Adrenal gland (tissue), 19 donors: ENCODE measurements at places on chromosomes 5 and 9. TPM values are rescaled to one million over a fixed set of nuclear protein-coding genes. Genes with fewer than 3 reads are reported as not detected.

Gene OR13C3
- 1.8 TPM for total RNA-seq

Gene OR1N1
- not detected for total RNA-seq

Gene EQTN
- not detected for total RNA-seq

Gene RNF180
- 11.0 TPM for total RNA-seq

Gene ANKRD31
- total RNA-seq, result 0.42 TPM

Gene CDH9
- not detected for total RNA-seq

Gene TSLP
- total RNA-seq, result 0.96 TPM

Gene PRRX2
- total RNA-seq, result 5.6 TPM

Gene COMMD10
- 33.8 TPM for total RNA-seq

Gene ZNF354B
- 12.3 TPM for total RNA-seq

DNA sequence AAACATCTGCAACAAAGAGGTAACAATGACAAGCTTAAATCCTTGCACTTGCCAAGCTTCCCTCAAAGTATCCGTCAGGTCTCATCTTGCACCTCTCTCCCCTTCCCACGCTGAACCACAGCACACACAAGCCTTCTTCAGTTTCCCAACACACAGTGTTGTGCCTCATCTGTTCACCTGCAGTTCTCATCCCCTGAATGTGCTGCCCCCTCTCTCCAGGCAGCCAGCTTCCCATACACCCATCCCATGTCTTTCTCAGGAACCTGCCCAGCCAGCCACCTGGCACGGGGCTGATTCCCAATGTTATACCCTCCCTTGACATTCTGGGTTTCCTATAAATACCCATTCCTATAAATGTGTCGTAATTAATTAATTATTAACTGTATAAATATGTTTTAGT, 314.8 kb downstream of the PRELID2 start:
- DNase-seq, result no peak

DNA sequence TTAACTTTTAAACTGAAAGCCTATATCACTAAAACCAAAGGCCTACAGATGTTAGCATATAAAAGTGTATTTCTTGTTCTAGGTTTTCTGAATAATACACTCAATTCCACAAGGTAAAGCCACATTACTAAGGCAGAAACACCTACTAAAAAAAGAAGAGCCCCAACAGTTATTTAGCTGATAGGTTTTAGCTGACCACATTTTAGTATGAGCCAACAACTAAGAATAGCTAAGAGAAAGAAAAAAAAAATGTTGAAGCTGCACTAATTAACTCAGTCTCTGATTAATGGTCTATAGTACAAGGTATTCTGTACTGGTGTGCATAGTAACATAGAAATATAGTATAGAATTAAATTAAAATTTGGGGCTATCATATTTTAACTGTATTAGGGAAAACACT, 23.5 kb downstream of the ZFR start:
- DNase-seq, result no peak

DNA sequence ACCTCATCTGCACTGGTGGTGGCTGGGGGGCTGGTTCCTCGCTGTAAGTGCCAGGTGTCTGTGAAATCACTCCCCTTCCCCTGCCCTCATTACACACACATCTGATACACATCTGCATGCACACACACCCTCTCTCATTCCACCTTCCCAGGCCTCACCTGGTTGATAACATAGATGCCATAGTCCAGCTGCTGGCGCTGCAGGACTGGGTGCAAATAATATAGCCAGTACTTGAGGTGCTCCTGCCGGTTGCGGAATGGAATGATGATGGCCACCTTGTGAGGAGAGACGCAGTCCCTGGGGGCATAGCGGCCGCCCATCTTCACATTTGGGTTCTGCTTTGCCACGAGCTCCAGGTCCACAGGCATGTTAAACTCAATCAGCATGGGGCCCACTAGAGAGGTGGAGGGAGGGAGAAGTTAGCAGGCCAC, 32.1 kb downstream of the B4GALT1 start:
- no peak for DNase-seq

GRCh38 chr5:158175934-158176481, 317.1 kb upstream of the CLINT1 start:
- no peak for DNase-seq

GRCh38 chr5:19767987-19768386, 220.0 kb downstream of the CDH18 start:
- no peak for DNase-seq

- no peak for DNase-seq
Measured at GRCh38 chr9:121842612-121842978, 191.2 kb downstream of the DAB2IP start.

- DNase-seq, result no peak
Measured at GRCh38 chr5:94818904-94819303, 200.4 kb downstream of the SLF1 start.

- DNase-seq, result no peak
Measured at GRCh38 chr5:132408456-132408855, 38.9 kb downstream of the SLC22A5 start.

- peak; percentile 70 for DNase-seq
Measured at GRCh38 chr9:104927216-104927911, 591 bp downstream of the ABCA1 start.

DNA sequence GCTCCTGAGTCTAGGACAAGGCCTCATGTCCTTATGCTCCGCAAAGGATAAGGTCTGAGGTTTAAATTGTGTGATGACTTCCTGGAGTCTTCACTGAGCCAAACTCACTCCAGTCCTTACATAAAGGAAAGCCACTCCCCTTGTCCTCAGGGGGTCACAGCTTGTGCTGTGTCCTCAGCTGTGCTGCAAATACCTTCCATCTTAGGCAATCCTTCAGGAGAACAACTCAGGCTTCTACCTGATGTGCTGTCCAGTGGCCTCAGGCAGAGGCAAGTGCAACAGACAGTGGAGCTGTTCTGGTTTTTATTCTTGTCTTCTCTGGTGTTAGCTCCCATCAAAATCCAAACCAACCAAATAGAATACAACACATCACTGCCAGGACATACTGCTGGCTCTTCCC, 151.5 kb downstream of the TAF11L14 start:
- DNase-seq, result no peak

DNA sequence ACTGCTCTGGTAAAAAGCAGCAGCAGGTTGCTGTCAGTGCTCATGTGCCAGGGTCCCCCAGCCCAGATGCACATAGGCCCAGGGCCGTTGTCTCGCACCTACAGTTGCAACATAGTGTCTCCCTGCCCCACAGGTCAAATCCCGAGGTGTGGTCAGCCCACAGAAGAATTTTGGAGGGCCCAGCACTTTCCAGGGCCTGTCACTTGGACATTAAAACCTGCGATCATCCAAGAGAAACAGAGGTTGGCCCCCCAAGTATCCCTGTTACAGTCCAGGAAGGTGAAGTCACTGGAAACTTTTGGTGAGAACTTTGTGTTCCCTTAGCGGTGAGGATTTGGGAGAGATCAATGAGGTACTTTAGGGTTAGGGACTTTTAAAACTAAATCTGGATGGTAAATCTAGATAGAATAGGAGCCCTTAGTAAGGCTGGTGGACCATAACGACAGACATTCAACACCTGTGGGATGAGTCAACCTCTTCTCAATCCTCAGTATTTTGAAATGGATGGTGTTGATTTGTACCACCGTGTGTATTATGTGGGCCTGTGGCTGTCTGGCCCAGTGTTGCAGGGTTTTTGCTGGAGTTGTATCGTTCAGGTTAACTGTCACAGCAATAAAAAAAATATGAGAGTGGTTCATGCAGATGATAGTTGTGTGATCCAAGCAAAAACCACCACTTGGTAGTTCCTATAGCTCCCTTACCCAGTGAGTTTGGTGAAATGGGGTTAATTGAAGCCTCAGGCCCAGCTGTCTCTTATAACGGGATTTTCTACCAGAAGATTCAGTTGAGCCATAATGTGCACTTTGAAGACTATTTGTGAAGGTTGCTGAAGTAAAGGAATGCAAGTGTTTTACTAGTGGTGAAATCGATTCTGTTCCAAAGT, 19.2 kb downstream of the OR2S2 start:
- no peak for DNase-seq

- peak; percentile 70 for DNase-seq
Measured at GRCh38 chr5:55636683-55637082, 75.4 kb downstream of the SLC38A9 start.

- peak; percentile 54 for DNase-seq
Measured at GRCh38 chr5:112649882-112650281, 87.8 kb upstream of the APC start.

DNA sequence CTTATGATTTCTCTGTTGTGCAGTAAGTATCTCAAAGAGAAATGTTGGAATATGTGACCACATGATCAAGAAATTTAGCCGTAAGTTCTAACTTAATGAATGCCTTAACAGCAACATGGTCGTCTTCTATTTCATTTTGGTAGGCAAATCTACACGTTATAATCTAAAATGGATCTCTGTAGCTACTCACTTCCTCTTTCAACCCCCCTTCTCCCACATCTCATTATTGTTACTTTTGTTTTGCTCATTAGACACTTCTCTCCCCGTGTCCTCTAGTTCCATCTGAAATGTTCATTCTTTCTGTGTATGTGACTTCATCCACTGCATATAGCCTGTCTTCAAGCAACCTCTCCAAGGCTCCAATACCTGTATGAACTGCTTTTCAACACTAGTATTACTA, 27.1 kb upstream of the LPAR1 start:
- no peak for DNase-seq

- no peak for DNase-seq
Measured at GRCh38 chr9:6909181-6909580, 151.4 kb downstream of the KDM4C start.

DNA sequence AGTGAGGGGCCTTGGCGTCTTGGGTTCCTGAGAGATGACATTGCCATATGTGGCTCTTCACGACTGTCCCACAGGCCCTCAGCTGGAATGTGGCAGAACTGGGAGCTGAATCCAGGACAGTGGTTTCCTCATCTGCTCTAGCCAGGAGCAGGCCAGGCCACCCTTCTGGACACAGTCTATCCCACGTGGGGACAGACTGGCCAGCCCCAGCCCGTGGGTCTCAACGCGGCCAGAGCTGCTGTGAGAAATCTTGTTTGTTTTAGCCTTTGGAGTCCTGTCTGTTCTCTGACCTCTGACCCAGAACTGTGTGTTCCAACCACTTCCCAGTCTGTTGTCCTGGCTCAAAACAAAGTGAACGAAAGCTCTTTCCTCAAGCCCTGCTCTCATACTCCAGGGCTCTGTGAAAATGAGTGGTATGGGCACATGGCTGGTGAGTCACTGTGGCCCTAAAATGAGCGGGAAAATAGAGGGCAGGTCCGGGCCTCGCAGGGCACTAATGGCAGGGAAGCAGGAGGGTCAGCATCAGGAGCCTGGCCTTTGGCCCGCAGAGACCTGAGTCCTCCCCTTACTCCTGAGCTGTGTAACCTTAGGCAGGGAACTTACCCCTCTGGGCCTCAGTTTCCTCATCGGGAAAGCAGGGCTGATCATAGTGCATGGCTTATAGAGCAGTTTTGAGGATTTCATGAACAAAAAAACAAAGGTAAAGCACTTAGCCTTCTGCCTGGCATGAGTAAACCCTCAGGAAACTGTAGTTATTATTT, 34.8 kb upstream of the GLRX start:
- DNase-seq, result peak; percentile 62

DNA sequence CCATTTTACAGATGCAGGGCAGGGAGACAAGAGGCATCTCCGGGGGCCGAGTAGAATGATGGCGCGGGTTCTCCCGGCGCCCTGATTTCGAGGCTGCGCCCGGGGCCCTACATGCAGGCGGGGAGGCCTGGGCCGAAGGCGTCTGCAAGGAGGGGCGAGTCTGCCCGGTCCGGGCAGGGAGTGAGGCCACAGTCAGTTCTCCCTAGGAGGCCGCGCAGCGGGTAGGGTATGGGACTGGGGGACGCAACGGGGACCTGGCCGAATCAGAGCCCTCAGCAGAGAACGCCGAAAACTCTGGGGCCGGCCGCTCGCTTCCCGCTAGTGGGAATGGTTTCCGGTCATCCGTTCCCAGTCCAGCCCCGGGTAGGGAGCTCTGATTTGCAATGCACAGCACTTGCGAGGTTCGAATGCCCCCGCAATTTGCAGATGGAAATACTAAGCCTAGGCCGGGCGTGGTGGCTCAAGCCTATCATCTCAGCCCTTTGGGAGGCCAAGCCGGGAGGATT, 6.4 kb downstream of the TLX3 start:
- DNase-seq, result no peak

GRCh38 chr9:75664597-75664996, 225.9 kb upstream of the PCSK5 start:
- DNase-seq, result no peak

DNA sequence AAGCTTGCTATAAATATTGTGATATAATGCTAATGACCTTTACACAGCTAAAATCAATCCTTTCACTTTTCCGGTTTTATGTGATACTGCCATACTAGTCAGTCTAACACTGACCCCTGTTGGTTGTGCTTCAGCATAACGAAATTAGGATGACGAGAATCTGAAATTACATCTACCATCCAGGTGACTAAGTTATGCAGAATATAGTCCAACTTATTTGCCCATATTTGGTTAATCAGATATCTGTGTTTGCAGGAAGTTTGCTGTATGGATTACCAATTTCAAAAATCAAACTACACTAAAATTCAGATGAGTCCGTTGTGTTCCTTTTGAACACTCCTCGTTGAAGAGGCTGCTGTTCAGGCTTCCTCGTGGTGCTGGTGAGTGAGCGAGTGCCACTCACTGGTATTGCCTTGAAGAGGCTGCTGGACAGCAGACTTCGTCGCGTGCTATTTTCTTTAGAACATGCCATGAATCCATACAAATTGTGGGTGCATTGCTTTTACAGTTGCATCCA, 32.5 kb downstream of the TENT4A start:
- peak; percentile 40 for DNase-seq

DNA sequence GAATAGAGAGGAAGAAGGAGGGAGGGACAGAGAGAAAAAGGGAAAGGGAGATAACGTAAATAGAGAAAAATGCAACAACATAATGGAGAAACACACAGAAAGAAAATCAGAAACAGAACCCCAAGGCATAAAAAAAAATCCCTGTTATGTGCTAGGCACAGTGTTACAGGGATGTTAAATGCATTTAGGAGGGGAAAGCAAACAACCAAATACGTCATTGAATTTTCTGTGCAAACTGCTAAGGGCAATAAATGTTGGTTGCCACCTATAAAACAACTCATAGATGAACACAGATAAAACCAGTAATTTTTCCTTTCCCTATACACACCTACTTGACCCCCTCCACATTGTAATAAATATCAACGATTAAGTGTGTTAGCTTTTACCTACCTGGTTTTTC, 51.3 kb upstream of the ASTN2 start:
- DNase-seq, result no peak

- DNase-seq, result peak; percentile 92
Measured at GRCh38 chr5:80487829-80488721, at the start of gene FAM151B. TSS of gene FAM151B (plus strand) at chr5:80488100. CDS start at chr5:80488124, 24 bp downstream.

- peak; percentile 41 for DNase-seq
Measured at GRCh38 chr9:114288193-114289091, 34.5 kb upstream of the ORM1 start.

- peak; percentile 86 for DNase-seq
Measured at GRCh38 chr9:83219154-83219923, 156.4 kb upstream of the RASEF start.
